Jurkat, Clone E6-1 (cell line): ENCODE measurements at places on chromosomes 11 and 22.

- no peak for DNase-seq
Measured at GRCh38 chr11:36724742-36725385, 126.8 kb upstream of the RAG2 start.

DNA sequence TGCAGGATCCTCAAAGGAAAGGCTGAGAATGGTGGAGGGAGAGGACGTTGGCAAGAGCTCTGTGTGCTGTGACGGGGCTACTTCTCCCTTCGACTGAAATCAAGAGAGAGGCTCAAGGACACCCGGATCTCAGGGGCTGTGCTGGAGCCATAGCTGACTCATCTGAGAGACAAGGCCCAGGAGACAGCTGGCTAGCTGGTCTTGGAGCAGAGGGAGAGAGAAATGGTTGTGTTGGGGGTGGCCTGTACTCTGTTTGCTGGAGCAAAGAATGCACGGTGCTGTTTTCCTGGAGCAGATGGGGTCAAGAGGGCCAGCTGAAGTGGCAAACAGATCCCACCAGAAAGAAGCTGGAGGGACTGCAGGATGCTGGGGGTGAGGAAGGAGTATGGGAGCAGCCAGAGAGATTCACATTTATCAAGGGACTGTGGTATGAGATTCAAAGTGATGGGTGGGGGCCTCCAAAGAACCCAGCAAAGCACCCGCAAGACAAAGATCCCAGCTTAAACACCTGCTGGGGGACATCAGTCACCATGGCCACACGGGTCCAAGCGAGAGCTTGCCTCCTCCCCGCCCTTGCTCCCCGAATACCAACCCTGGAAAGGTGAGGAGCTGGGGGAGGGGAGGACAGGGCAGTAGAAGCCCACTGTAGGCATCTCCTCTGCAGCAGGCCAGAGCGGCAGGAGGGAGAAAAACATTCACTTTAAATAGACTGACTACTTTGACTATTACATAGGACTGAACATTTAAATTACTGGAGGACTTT lies 40.8 kb downstream of the MAP6 start:
- no peak for DNase-seq

GRCh38 chr11:130882138-130882551 lies 34.1 kb downstream of the SNX19 start:
- DNase-seq = no peak

DNA sequence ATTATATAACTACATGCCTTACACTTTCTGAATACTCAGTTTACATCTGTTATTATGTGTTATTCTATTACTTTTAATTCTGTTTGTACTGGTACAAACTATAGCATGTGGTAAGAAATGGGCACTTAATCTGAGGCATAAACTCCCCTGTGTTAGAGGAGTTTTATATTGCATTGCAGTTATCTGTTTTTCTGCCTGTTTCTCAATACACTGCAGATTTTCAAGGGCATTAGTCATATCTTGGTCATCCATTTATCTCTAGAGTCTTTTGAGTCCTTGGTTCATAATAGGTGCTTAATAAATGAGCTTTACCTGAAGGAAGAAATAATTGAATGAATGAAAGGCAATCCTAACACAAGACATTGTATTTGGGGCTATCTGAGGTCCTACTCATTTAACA lies 182.9 kb upstream of the CTSC start:
- DNase-seq = no peak

- no peak for DNase-seq
Measured at GRCh38 chr11:12900496-12900895, 108.6 kb upstream of the RASSF10 start.

- DNase-seq = no peak
Measured at GRCh38 chr11:65434667-65435410, 12.2 kb downstream of the NEAT1 start.

- no peak for DNase-seq
Measured at GRCh38 chr11:593347-593746, 17.1 kb downstream of the PHRF1 start.

DNA sequence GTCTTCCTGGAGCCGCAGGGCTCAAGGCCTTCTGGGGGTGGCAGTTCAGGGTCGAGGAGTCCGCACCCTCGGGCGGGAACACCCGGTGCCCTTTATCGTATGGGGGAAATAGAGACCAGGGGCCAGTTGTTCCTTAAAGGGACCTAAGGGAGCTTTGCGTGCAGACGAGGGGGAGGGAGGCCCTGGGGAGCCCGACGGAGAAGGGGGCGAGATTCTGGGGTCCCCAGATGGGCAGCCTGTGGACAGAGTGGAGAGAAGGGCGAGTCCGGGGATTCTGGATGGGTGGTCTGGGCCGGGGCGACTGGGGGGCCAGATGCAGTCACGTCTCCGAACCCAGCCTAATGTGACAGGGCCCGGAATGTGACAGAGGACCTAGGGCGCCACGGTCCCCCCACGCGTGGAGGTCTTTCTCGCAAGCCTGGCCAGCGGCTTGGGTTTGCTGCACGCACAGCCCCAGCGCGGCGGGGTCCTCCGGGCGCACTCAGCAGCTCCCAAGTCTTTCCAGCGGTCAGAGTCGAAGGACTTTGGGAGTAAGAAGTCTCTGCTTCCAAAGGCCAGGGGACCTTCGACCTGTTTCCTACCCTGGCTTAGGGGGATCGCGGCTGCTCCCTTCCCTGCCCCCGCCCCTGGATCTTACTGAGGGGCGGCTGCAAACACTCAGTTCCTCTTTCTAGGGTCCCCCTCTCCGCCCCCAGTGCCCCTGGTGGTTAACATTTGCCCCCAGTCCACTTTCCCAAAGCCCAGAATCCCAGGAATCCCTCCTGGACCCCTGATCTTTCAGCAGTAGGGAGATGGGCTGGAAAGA lies 547 bp downstream of the TUBA8 start:
- DNase-seq = no peak

GRCh38 chr22:37032134-37032534 lies 12.6 kb downstream of the MPST start:
- DNase-seq = no peak

GRCh38 chr11:115316696-115317095 lies 187.5 kb downstream of the CADM1 start:
- no peak for DNase-seq

DNA sequence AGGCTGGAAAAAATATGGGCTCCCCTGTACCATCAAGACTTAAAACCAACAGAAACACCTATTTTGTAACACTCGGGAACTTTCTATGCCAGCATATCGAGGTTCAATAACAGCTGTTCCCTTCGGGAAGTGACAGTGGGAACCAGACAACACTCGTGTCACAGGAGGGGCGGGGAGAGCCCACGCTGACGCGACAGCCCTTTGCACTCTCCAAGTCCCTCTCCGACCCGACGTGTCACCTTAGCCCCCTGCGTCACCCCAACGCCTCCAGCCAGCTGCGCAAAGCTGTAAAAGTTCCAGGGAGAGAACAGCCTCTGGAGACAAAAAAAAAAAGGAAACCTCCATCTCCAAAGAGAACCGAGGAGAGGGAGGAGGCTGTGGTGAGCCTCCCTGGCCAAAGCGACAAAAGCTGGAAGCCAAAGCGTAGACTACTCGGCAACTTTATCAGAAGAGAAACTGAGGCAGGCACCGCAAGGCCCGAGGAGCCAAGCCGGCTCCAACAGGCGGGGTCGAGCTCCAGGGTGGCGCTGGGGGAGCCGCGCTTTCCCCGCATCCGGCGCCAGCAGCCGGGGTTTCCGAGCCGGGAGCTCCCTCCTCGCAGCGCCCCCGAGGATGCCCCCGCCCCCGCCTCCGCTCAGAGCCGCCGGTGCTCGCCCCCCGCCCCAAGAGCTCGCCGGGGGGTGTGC lies 751 bp downstream of the ARFGAP3 start:
- DNase-seq = peak; percentile 27

GRCh38 chr22:36385491-36386350 lies 2.0 kb downstream of the MYH9 start:
- no peak for DNase-seq

GRCh38 chr11:121607341-121607740 lies 154.6 kb upstream of the SORL1-AS1 start:
- DNase-seq = no peak

DNA sequence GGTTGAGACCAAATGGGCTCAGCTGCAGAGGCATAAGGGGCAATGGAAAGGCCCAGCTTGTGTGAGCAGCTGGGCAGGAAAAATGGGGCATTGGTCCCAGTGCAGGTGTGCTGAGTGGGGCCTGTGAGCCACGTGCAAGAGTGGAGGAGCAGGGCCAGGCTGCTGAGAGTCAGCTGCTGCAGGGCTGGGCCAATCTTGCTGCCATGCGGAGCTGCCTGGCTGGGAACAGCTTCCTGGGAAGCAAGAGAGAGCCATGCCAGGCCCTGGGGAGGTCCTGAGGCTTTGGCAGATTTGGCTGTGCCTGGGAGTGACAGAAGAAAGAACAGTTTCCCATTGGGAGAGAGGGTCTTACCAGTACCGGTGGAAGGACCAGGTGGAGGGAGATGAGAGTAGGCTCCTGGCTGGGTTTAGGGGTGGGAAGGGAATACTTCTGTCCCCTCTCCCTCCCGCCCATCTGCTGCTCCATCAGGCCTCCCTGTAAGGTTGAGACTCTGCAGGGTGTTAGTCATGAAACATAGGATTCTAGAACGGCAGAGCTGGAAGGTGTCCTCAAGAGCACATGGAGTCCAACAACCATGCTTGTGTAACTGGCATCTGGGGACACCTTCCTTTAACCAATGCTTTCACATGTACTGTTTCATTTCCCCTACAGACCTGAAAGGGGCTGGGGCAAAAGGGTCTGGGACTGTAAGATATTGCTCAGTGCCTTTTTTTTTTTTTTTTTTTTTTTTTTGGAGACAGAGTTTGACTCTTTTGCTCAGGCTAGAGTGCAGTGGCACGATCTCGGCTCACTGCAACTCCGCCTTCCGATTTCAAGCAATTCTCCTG lies 10.4 kb downstream of the SEPTIN3 start:
- no peak for DNase-seq
